ENCODE measurements at places on chromosomes 2 and 18. TPM values are rescaled to one million over a fixed set of nuclear protein-coding genes. Genes with fewer than 3 reads are reported as not detected.

The DNAJC27 gene
- total RNA-seq, result 5.1 TPM

The CAB39 gene
- total RNA-seq, result 86.1 TPM

The FAM237A gene
- not detected for total RNA-seq

The TMEFF2 gene
- total RNA-seq, result not detected

The DHRS9 gene
- total RNA-seq, result not detected

The NCKAP5 gene
- total RNA-seq, result not detected

The CTAGE1 gene
- not detected for total RNA-seq

The PPP1R1C gene
- total RNA-seq, result 27.5 TPM

The APLF gene
- 4.5 TPM for total RNA-seq

The KCTD1 gene
- 20.7 TPM for total RNA-seq
